ENCODE measurements at places on chromosomes 3 and 15. TPM values are rescaled to one million over a fixed set of nuclear protein-coding genes. Genes with fewer than 3 reads are reported as not detected.

ROBO1 gene
- total RNA-seq: 29.3 TPM

CCDC39 gene
- not detected for total RNA-seq

ERICH6 gene
- not detected for total RNA-seq

SLC28A1 gene
- not detected for total RNA-seq

GADL1 gene
- total RNA-seq: not detected

LYZL4 gene
- total RNA-seq: not detected

GRCh38 chr3:146896711-146897110 is 291.6 kb upstream of the PLSCR5 start:
- H3K36me3 ChIP-seq: no peaks in the 10 kb centered on the region
- no peaks in the 10 kb centered on the region for H3K27me3 ChIP-seq
- no peak for DNase-seq

GRCh38 chr15:88002706-88003105 is 253.8 kb downstream of the NTRK3 start:
- no peak overlapping the region for H3K4me3 ChIP-seq
- no peaks in the 10 kb centered on the region for H3K27me3 ChIP-seq
- no peaks in the 10 kb centered on the region for H3K36me3 ChIP-seq
- no peaks in the 10 kb centered on the region for H3K4me1 ChIP-seq
- no peak overlapping the region for H3K27ac ChIP-seq

DNA sequence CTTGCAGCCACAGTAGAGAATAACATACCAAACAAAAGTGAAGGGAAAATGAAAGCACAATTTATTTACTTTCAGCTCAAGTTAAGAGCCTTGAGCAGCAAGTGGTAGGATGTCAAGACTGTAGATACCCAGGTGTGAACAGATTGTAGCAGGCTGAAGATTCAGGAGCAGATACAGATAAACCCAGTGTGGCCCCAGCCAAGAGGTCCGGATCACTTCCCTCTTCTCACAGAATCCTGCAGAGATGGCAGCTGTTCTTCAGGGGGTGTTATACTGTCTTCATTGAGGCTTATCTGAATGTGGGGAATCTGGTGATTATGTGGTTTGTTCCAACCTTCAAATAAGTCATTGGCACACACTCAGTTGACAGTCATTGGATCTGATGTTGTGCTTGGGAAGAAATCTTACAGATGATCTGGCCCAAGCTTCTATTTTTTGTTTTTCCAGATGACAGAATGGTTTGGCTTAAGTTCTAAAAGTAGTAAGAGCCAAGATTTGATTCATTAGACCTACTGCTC is 2.2 kb downstream of the STARD9 start:
- H3K36me3 ChIP-seq: no peaks in the 10 kb centered on the region
- H3K27ac ChIP-seq: no peak overlapping the region
- DNase-seq: no peak
- no peak overlapping the region for H3K4me3 ChIP-seq

- DNase-seq: no peak
- no peak overlapping the region for H3K27ac ChIP-seq
- H3K4me1 ChIP-seq: no peaks in the 10 kb centered on the region
- H3K4me3 ChIP-seq: no peak overlapping the region
- no peaks in the 10 kb centered on the region for H3K27me3 ChIP-seq
These were observed 30.5 kb upstream of the NOX5 start for GRCh38 chr15:68983961-68984481.

GRCh38 chr3:128433837-128434165 is 32.9 kb downstream of the DNAJB8 start:
- peaks cover 19% of the 10 kb centered on the region for H3K27me3 ChIP-seq
- H3K36me3 ChIP-seq: no peaks in the 10 kb centered on the region
- no peak overlapping the region for H3K4me3 ChIP-seq
- DNase-seq: no peak

DNA sequence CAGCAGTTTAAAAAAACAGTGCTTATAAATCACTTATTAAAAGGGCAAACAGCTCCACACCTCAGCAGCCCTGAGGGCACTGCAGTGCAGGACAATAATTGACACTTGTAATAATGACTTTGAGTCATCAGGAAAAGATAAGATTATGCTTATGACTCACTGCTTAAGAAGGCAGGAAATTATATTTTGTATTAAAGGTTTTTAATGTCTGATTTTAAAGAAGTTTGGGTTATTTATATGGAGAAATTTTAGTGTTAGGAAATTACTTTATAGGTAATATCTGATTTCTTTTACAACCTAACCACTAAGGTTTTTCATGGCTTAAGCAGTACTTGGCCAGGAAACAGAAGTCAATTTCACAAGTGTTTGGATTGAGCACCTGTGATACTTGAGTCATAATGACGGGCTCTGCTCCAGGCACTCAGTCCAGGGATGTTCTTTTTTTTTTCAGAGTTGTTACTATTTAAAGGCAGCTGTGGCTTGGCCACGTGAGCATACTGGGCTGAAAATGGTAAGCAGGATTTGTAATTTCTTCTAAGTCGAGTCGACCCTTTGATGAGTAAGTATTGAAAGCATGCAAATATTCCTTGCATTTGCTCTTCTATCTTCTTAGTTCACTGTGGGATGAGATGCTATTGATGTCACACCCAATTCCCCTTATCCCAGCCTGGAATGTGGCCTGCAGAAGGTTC is 21.6 kb upstream of the SLC6A20 start:
- peaks cover 9% of the 10 kb centered on the region for H3K36me3 ChIP-seq
- H3K27me3 ChIP-seq: no peaks in the 10 kb centered on the region
- no peak overlapping the region for H3K4me3 ChIP-seq
- DNase-seq: no peak
- H3K27ac ChIP-seq: no peak overlapping the region

DNA sequence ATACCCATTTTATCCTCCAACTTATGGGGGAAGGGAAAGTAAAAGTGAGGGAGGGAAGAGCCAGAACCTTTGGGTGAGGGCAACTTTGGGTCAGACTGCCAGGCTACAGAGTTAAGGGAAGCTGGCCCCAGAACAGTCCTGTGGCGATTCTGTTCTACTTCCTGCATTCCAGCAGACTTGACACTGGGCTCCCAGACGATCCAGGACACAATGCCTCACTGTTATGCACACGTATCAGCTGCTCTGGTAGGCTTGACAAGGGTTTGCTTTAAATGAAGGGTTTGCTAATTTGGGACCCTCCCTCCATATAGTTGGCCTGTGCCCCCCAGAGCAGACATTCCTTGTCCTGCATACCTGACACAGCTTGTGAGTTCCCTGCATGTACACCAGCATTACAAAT is 10.7 kb downstream of the GORASP1 start:
- H3K4me3 ChIP-seq: no peak overlapping the region
- no peaks in the 10 kb centered on the region for H3K4me1 ChIP-seq
- H3K27me3 ChIP-seq: no peaks in the 10 kb centered on the region
- no peak overlapping the region for H3K27ac ChIP-seq

DNA sequence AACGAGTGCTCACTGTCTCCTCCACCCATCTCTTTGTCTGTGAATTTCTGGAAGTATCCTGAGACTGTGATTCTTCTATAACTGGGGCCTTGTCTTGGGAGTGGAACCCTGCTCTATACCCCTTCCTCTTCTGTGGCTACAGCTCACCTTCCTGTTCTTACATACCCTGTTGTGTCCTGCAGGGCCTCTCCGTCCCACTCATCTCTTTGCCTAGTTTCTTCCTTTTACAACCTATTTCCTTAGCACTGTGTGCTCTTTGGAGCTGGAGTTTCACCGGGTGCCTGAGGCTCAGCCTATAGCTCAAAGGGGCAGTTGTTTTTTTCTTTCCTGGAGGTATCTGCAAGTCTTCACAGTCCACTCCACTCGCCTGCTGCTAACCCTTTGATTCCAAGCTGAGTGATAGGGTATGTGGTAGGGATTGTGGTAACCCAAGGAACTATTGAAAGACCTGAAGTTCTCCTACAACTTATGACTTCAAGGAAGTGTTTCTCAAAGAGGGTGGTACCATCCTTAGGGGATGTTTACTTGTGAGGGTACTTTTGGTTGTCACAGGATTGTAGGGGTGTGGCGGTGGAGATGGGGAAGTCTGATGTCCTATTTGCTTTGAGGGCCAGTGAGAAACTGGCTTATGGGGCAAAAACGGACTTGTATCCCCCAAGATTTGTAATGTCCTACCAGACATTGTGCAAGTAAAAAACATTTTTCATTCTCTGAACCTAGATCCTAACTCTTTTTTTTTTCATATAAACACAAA is 66.6 kb upstream of the ARL8B start:
- no peak overlapping the region for H3K4me3 ChIP-seq
- H3K4me1 ChIP-seq: peaks cover 20% of the 10 kb centered on the region
- no peaks in the 10 kb centered on the region for H3K36me3 ChIP-seq
- no peaks in the 10 kb centered on the region for H3K27me3 ChIP-seq
- H3K27ac ChIP-seq: peak overlapping the region; percentile 66
- DNase-seq: no peak

GRCh38 chr15:83992324-83993031 is 243.1 kb upstream of the GOLGA6L4 start:
- H3K27me3 ChIP-seq: no peaks in the 10 kb centered on the region
- DNase-seq: no peak
- H3K4me1 ChIP-seq: no peaks in the 10 kb centered on the region
- H3K36me3 ChIP-seq: no peaks in the 10 kb centered on the region
- no peak overlapping the region for H3K27ac ChIP-seq
- no peak overlapping the region for H3K4me3 ChIP-seq

Measured in spleen (tissue), 13 donors.